Inflammatory macrophage treated with lipopolysaccharide for 4 hours (primary cell): ENCODE measurements at places on chromosomes 12 and 14.

- DNase-seq, result no peak
These were observed 362.1 kb upstream of the STXBP6 start for GRCh38 chr14:25411781-25412757.

GRCh38 chr12:112870267-112870980 is 36.3 kb upstream of the OAS1 start:
- peak; percentile 36 for DNase-seq

DNA sequence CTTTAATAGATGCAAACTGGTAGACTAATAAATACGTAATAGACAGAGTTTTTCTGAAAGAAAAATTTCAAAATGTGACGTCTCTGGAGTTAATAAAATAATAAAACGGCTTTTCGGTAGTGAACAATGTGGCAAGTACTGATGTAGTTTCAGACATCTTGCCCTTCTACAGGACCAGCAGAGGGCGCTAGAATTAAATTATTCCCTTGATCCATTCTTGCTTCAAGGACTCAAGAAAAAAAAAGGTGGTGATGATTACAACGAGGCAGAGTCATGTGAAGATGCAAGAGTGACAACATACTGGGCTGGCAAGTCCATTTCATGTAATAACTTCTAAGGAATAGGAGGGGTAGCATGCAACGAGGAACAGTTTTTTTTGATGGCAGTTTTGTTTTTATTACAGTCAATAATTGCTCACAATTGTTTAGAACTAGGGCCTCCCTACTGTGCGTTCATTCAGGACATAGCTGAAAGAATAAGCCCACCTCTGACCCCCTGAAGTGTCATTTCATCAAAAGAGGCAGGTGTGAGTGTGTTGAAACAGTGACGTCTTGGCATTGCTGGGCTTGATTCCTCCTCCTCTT is 101.0 kb upstream of the GZMB start:
- DNase-seq, result peak; percentile 74

DNA sequence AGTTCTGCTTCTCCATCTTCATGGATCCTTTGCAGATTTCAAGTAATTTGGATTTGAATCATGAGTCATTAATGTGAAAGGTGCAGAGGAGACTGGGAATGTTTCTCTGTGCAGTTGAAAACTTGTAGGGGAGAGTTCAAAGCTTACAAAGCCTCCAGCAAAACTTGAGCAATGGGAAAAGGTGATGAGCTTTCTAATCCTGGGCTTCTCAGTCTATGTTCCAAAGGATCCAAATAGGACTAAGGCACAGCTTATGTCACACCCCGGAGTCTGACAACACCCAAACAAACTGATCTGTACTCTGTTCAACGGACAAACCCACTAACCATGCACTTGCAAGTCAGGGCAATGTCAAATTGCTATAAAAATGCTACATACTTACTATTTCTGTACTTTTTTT is 134.8 kb downstream of the DUSP6 start:
- no peak for DNase-seq

DNA sequence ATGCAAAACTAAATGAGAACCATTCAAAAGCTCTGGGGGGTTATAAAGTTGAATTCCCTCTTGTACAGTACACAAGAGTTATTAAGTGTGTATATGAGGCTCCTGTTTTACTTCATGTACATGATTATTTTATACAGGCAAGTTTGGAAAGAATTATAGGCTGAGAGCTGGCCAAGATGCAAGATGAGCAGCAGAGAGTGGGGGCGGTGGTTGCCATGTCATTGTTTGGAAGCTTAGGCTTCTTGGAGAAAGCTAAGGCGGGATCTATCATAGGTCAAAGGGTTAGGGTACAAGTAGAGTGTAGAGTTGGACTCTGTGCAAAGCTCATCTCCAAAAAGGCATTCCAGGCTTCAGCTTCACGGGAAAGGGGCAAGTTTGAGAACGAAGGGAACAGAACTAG is 297.1 kb upstream of the TBX3 start:
- DNase-seq, result no peak

DNA sequence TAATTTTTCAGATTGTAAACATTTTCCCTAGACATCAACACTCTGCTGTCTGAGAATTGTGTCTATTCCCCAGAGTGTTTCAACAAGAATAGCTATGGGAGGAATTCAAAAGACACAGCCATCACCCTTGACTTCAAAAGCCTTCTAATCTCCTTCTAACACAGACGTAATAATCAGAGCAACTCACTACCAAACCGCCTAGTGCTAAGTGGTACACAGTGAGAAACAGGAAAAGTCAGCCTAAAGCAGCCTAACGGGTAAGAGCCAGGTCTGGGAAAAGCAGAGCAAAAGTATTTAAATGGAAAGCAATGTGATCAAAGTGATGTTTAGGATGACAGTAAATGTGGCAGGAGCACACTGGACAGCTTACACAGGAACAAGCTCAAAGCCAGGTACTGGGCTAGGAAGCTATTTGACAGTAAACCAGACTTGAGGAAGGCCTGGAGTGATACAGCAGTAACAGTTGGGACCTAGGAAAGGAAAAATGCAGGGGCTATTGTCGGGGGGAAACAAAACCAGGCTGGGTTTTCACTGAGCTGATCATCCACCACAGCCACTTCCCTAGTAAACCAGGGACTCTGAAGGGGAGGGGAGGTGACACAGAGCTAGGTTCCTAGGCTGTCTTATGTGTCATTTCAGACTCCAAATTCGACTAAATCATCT is 29.4 kb downstream of the CORO1C start:
- peak; percentile 53 for DNase-seq

DNA sequence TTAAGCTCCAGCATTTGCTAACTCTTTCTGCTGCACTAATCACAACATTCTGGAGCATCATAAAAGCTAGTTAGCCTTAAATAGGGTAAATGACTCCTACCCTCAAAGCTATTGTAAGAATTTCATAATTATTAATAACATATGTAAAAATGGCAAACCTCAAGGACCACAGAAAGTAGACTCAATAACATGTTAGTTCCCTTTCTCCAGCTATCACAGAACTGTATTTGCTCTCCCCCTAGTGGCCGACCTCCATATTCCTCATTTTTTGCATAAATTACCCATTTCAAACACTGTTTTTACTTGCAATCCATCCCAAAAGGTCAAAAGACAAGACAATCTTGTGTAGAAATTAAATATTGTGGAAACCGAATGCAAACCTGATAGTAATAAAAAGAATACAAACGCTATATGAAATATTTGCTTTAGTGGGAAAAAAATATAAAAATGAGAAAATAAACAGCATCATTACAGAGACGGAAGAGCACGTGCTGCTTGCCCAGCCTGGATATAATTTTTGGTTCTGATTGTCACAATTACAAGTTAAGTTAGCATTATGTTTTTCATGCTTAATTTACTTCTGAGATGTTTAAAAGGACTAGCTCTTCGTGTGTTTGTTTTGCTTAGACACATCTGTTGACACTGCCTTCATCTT is 97.9 kb downstream of the RERGL start:
- DNase-seq, result peak; percentile 26
